ENCODE measurements at places on chromosomes 6 and 20.

- no peak for DNase-seq
Observed at GRCh38 chr20:22495172-22495571, 89.2 kb downstream of the FOXA2 start.

DNA sequence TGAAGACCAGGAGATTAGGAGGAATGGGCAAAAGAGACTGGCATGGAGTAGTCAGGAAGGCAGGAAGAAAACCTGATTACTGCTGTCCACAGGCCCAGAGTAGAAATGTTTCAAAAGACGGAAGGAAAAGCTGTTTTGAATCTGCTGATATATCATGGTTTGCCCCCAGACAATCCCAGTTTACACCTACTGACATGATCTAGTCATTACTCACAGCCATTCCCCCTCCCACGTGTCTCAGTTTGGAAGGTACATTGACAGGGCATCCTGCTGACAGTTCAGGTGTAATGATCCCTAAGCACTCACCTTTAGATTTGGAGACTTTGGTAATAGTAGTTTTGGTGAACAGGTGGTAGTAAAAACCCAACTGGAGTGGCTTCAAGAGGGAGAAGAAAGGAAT, 9.8 kb upstream of the TXNDC5 start:
- DNase-seq: no peak

DNA sequence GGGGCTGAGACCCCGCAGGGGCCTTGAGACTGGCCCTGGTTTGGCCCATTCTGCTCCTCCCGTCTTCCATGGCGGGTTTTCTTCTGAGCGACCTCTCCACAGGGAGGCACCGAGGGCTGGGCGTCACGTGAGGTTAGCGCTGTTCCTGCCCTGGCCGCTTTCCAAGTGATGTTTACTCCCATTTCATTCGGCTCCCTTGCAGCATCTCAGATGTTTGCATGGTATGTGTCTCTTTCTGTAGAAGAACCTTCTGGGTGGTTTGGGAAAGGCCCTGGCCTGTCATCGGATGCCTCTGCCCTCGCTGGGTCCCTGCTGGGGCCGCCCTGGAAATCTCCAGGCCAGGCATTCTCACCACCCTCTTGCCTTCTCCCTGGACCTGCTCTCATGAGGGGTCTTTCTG, 17.3 kb downstream of the RAMACL start:
- no peak for DNase-seq

DNA sequence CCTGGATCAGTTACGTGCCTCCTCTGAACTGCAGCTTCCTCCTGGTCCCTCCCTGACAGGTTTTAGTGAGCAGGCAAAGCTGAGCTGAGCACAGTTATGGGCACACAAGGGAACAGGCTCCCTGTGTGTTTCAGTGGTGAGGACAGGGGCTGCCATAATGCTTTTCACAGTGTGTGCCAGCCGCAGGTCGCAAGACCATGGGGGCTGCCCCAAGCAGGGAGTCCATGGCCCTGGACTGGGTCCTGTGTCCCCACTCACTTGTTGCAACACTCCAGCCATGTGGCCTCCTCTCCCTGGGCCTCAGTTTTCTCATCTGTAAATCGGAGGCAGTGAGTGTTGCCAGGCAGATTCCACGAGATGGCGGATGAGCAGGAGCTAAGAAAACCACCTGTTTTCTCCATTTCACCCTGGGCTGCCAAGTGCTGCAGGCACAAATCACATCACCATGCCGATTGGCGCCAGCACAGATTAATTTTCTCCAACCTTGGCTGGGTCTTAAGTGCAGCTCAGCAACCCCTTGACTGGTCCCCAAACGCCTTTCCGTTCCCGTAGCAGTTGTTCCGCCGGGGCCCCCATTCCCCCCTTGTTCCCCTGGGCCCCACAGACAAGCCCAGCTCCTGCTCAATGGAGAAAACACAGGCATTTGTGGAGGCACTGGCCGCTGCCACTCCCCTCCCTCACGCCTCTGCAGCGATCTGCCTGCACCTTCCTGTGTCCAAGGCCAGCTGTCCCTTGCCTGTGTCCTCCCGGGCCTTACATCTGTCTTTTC, 57.1 kb upstream of the NNAT start:
- DNase-seq: no peak

Measured in GM12891 (cell line).